ENCODE measurements at places on chromosomes 7 and 10. TPM values are rescaled to one million over a fixed set of nuclear protein-coding genes. Genes with fewer than 3 reads are reported as not detected.

Gene TLX1
- total RNA-seq = not detected

DNA sequence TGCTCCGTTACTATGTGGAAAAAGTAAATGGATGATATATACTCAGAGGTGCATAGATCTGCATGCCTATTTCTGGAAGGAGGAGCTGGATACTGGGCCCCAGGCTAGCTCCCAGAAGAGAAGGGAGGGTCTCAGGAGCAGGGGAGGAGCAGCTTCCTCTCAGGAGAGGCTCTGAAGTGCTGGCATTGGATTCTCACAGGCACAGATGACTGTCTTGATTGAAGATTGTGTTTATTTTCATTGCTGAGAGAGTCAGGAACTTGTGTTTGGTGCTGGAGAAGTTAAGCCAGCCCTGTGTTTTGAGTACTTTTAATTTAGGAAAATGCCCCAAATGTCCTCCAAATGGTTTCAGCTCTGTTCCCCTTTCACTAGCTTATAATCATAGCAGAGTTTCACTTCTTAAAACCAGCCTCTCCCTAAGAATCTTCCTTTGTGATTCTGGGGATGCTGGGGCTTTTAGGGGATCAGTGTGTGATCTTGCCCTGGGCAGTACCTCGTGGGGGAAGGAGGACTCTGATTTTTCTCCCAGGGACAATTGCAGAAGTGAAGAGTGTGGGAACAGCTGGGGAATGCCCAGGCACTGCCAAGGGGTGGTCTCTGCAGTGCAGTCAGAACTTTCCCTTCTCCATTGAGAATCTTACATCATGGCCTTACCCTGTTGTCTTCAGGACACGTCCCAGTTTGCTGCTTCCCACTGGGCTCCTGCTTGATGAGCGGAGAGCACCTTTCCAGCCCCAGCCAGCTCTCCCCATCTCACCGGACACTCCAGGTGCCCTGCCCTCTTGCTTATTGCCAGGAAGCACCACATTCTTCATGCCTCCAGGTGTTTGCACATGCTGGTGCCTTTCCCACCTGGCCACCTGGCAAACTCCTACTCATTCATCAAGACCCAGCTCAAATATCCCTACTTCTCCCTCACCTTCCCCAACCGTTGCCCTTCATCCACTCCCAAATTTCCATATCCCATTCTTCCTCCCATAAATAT lies 102.8 kb downstream of the ARHGAP22 start:
- no peak for DNase-seq

Gene RBM28
- total RNA-seq = 7.3 TPM

DNA sequence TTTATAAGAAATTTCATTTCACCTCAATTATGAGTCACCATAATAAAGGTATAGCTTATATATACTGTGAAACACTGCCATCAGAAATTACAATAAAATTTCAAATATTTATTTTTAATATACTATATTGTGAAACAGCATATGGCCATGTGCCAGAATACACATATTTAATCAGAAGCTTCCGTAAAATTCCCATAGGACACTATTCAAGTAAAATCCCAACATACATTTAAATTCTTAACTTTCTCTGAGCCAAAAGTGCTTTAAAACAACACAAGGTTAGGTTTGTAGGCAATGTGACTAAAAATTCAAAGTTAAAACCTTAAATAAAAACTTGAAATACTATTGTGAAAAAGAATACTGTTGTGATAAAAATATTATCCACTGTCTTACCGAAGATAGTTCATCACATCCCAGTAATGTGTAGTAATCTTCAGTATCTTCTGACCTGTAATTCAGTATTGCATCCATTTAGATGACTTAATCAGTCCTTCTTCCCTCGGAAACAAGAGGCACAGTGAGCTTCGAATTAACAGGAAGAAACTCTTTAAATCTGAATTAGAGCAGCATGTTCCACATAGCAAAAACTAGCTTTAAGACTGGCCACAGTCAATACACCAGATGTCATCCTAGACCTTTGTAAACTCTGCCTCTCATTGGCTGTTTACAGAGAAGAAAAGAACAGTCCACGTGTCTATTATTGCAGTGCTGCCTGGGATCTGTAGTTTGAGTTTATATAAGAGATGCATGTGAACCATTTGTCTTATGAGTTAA lies at the start of gene DNAJC12:
Gene DNAJC12 (minus strand): TSS at position 648 of the 774 bp plus-strand sequence. CDS start 177 bp downstream, at position 471.
- peak; percentile 43 for DNase-seq
